ENCODE measurements at places on chromosomes 3 and 15. TPM values are rescaled to one million over a fixed set of nuclear protein-coding genes. Genes with fewer than 3 reads are reported as not detected.

LMAN1L gene
- not detected for polyA plus RNA-seq

LRRC2 gene
- polyA plus RNA-seq = 1.9 TPM

RAD51 gene
- 12.2 TPM for polyA plus RNA-seq

MASP1 gene
- 8.9 TPM for polyA plus RNA-seq

PLSCR4 gene
- 22.5 TPM for polyA plus RNA-seq

STARD9 gene
- 10.2 TPM for polyA plus RNA-seq

CD86 gene
- 2.7 TPM for polyA plus RNA-seq

CASR gene
- 21.9 TPM for polyA plus RNA-seq

PRTG gene
- polyA plus RNA-seq = 11.0 TPM
